ENCODE measurements at places on chromosomes 7 and 10. TPM values are rescaled to one million over a fixed set of nuclear protein-coding genes. Genes with fewer than 3 reads are reported as not detected.
A peak's percentile ranks its signal among the peaks of the same experiment; 100 is the strongest.

Gene RNF133
- 0.25 TPM for total RNA-seq

Gene TRIM4
- total RNA-seq = 9.8 TPM

Gene SEMA3D
- total RNA-seq = 7.4 TPM

Gene NPFFR1
- total RNA-seq = not detected

Gene ANKRD22
- total RNA-seq = not detected

GRCh38 chr10:34280599-34281374 lies 534.3 kb downstream of the PARD3 start:
- peak; percentile 72 for DNase-seq
- no peak overlapping the region for H3K27ac ChIP-seq
- no peaks in the 10 kb centered on the region for H3K27me3 ChIP-seq
- no peaks in the 10 kb centered on the region for H3K4me1 ChIP-seq
- H3K36me3 ChIP-seq = no peaks in the 10 kb centered on the region

DNA sequence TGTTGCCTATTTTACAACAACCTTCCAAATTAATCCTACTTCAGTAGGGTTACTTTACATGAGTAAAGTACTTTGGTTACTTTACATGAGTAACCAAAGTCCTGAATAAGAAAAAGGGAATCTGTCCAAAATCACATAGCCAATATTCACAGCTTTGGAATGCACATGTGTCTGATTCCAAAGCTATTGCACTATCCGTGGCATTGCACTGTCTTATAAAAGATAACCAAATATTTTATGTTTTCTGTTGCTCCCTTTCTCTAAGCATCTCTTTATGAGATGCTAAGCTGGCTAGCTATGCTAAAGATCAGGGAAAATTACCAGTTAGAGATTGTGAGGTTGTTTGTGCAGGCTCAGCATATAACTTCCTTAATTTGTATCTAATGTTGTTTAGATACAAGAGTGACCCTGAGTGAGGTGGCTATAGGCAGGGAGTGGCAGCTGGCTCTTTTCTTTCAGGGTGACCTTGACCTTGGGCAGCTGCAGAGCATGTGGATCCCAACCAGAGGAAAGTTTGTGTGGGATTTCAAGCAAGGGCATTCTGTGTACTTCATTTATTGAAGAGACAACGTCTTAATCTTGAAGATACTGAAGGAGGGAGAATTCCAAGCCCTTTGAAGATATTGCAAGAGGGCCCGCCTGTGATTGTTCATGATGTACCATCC lies 366.1 kb upstream of the ANKRD30A start:
- H3K27ac ChIP-seq = no peak overlapping the region
- no peak for DNase-seq
- H3K36me3 ChIP-seq = no peaks in the 10 kb centered on the region
- H3K4me3 ChIP-seq = no peak overlapping the region

DNA sequence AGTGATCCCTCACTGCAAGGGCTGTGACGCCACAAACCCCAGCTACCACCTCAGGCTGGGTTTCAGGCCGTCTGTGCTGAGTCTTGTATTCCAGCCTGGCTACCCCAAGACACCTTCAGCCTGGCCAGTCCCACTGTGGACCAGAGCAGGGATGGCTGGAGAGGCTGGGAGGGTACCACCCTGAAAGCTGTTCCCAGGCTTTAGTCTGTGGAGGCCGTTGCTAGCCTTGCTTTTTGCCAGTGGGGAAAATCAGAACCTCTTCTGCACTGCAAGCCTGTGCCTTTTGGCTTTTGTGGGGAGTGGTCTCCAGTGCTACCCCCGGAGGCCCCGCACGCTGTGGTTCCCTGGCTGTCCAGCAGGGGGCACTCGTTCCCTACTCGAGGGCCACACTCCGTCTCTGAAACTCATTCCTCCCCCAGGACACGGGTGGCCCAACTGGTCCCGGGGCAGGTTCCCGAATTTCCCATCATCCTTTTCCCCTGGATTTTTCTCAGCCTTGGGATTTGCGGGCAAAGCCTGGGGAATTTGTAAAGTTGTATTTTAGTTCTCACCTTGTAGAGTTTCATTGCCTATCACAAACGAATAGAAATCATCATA lies 128.4 kb upstream of the BTBD16 start:
- H3K27ac ChIP-seq = peak overlapping the region; percentile 24
- peak; percentile 93 for DNase-seq
- H3K27me3 ChIP-seq = no peaks in the 10 kb centered on the region

- H3K27me3 ChIP-seq = no peaks in the 10 kb centered on the region
- DNase-seq = no peak
- H3K27ac ChIP-seq = no peak overlapping the region
- no peak overlapping the region for H3K4me3 ChIP-seq
- H3K4me1 ChIP-seq = no peaks in the 10 kb centered on the region
- H3K36me3 ChIP-seq = no peaks in the 10 kb centered on the region
Observed at GRCh38 chr7:13036256-13036780, 348.9 kb downstream of the ARL4A start.

- H3K27me3 ChIP-seq = no peaks in the 10 kb centered on the region
- no peaks in the 10 kb centered on the region for H3K36me3 ChIP-seq
- H3K4me1 ChIP-seq = no peaks in the 10 kb centered on the region
- no peak overlapping the region for H3K27ac ChIP-seq
Observed at GRCh38 chr7:134174795-134175261, 47.7 kb downstream of the LRGUK start.

Data from endodermal cell (in vitro differentiated cells).